ENCODE measurements at places on chromosomes 12 and 14.

GRCh38 chr12:26919216-26919555 lies 18.6 kb downstream of the INTS13 start:
- no peak for DNase-seq

DNA sequence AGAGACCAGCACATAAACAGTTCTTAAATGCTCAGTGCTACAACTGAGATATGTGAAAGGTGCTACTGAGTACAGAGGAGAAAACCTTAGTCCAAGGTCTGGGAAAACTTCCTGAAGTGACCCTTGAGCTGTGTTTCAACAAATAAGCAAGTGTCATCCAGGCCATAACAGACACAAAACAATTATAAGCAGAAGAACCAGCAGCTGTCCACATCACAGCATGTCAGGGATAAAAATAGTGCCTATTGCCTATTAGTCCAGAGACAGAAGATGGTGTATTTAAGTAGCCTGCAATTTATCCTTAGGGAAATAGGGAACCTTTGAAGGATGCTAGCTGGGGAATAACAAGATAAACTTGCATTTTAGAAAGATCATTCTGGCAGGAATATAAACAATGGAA lies 237.8 kb downstream of the SPTSSA start:
- no peak for DNase-seq

DNA sequence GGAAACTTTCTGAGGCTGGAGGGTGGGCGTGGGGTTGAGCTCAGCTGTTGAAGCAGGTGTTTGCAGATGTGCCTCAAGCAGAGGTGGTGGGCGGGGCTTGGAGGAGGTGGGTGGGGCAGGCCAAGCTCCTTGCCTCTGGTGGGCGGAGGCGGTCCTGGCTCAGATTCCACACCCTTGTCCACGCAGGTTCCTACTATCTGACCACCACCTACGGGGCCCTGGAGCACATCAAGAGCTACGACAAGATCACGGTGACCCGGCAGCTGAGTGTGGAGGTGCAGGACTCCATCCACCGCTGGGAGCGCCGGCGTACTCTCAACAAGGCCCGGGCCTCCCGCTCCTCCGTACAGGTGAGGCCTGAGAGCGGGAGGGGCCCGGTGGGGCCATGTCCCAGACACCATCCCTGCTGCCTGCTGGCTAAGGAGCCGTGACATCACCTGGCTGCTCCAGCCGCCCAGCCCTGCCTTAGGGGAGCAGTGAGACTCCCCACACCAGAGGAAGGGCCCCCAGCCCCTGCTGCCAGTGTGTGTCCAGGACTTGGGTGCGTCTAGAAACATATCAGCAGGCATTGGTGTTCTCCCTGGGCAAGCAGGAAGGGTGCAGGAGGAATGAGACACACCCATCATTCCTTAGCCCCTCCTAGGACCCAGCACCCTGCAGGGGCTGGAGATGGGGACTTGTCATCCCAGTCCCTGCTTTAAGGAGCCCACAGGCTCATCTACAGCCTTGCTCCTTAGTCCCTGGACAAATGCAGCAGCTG lies 63.4 kb downstream of the LGMN start:
- no peak for DNase-seq

DNA sequence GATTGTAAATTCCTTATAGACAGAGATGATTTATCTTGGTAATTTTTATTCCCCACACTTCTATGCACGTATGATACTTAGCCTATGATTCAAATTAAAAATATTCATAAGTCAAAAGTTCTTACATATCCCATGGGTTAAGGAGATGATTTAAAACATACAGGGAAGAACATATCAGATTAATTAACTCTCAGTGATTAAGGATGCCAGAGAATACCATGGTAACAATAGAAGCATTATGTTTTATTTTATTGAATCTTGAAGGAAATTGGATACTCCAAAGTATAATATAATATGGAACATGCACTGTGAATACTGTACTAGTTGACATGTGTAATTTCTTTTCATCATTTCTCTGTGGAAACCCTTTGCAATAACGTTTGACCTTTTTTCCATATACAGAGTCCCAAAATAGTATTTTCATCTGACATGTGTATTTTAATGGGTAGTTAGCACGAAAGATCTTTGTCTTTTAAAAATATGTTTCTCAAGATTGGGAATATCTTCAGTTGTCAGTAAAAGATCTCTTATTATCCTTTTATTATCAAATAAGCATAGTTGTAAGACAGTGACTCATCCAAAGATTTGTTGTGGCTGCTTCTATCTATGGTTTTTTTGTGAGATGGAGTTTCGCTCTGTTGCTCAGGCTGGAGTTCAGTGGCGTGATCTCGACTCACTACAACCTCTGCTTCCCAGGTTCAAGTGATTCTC lies 166.7 kb downstream of the RAD51B start:
- no peak for DNase-seq

DNA sequence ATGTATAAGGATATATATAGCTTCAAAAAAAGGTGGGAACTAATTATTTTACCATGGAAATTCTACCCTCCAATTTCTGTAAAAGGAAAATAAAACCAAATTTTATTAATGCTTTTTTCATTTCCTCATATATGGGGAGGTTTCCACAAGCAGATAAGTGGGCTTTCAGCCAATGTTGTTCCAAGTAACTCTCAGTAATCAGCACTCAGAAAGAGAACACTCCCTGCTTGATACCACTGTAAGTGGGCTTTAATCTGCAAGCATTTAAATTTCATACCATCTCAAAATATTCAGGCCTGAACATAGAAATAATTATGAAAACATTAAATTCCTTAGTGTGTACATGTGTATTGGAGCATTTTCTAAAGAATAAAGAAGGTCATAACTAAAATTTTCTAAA lies 827.6 kb downstream of the C12orf50 start:
- DNase-seq, result no peak

- no peak for DNase-seq
Measured at GRCh38 chr12:130153803-130154202, 8.5 kb upstream of the FZD10 start.

- no peak for DNase-seq
Measured at GRCh38 chr12:19506497-19506896, 67.2 kb downstream of the AEBP2 start.

DNA sequence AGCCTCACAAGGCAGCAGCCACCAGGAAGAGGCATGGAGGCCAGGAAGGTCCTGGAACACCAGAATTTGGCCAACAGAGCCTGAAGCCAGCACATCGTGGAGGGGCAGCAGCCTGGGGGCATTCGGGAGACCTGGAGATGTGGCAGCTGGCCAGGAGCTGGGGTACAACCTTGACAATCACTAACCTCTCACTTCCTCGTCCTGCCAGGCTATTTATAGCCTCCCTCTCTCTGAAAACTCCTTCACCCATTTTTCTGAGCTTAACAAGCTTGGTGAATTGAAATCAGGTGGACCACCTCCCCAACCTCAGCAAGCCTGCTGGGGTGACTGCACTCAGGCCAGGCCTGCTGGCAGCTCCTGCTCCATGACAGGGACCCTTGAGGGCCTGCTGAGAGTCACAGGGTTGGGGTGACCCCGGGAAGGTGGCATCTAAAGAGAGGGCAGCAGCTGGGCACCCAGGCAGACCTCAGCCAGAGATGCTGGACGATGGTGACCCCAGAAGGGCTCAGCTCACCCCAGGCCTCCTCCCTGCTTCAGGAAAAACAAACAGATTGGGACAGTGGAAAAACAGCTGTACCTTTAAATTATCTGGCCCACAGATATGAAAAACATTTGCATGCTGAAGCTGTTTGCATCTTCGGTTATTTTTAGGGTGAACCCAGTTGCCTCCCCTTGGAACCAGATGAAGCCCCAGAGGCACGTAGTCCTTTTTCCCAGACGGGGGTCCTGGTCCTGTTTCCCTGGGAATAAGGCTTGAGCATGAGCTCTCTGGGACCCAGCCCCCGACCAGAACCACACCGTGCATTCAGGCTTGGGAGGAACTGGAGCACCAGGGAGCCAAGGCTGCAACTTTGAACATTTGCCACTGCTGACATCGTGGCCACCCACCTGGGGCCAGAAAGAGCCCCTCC lies 67.0 kb downstream of the PITPNM2 start:
- DNase-seq, result no peak

GRCh38 chr12:33116284-33116683 lies 219.7 kb upstream of the PKP2 start:
- no peak for DNase-seq

All from stimulated activated CD4-positive, alpha-beta T cell treated with anti-CD3 and anti-CD28 coated beads, Interleukin-2, amount 100 ng/mL, for 4 hours (primary cell).